ENCODE measurements at places on chromosomes 5 and 9.

DNA sequence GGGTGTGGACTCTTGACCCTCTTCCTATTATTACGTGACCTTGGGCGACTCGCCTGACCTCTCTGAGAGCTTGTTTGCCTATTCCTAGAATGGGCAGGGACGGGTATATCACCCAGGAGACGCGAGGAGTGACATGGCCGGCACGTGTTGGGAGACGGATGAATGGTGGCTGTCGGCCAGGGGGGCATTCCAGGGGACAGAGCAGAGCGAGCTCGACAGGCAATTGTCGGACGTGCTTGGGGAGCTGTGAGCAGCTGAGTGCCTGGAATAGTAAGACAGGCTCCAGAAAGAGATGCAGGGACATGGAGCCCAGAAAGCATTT, 29.3 kb upstream of the UNC5A start:
- peak; percentile 49 for DNase-seq

DNA sequence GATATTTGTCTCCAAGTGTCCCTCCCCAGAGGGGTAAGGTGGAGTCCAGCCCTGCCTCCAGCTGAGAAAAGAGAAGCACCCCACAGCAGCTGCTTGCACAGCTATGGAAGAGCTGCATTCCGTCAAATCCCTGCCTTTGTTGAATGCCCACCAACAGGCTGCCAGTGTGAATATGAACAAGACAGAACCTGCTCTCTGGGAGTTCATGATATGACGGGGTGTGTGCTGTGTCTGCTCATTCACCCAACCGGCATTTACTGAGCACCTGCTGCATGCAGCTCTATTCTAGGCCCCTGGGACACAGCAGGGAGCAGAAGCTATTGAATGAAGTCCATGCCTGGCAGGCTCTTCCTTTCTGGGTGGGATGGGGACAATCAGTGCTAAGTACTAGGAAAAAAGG, 238.8 kb downstream of the GADD45G start:
- peak; percentile 35 for DNase-seq

- DNase-seq = no peak
These were observed 81.1 kb downstream of the JAKMIP2 start for GRCh38 chr5:147701468-147701867.

DNA sequence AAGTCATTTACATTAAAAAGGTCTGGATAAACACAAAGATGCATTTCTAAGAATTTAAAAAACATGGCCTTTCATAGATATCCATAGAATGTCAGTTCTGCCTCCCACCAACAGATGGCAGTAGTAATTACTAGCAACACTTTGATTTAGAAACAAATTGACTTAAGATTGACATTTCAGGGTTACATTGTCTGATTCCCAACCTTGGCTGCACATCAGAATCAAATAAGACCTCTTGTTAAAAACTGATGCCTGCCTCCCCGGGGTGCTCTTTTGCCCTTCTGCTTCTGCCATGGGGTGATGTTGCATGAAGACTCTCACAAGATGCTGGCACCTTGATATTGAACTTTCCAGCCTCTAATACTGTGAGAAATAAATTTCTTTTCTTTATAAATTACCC, 146.2 kb upstream of the GPR151 start:
- no peak for DNase-seq

GRCh38 chr9:2798423-2798822, 45.5 kb downstream of the PUM3 start:
- DNase-seq = no peak

GRCh38 chr5:149414405-149415065, 35.4 kb upstream of the IL17B start:
- no peak for DNase-seq

GRCh38 chr5:135669416-135669815, 90.6 kb upstream of the CXCL14 start:
- no peak for DNase-seq

DNA sequence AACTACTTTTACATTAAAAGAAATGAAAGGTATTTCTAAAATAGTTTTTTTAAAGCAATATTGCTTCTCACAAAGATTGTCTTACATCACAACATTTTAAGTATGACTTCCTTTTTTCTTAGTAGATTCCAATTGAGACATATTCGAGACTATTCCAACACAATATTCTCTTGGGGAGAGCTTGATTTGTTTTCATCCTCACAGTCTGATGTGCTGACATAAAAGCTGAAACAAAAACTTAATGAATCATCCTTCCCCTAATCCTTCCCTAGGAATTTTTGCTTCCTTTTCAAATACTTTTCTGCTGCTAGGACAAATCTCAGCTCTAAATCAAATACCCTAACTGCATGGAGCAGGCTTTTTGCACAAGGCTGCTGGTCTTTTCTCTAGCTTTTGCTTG, 245.8 kb upstream of the MAP3K1 start:
- no peak for DNase-seq

- DNase-seq = peak; percentile 75
These were observed 1.4 kb upstream of the PPP2CA start for GRCh38 chr5:134227259-134227658.

- no peak for DNase-seq
These were observed 1.7 kb upstream of the ZSWIM6 start for GRCh38 chr5:61330341-61330844.

GRCh38 chr9:88233091-88233490, 94.8 kb upstream of the SPATA31C2 start:
- peak; percentile 56 for DNase-seq

DNA sequence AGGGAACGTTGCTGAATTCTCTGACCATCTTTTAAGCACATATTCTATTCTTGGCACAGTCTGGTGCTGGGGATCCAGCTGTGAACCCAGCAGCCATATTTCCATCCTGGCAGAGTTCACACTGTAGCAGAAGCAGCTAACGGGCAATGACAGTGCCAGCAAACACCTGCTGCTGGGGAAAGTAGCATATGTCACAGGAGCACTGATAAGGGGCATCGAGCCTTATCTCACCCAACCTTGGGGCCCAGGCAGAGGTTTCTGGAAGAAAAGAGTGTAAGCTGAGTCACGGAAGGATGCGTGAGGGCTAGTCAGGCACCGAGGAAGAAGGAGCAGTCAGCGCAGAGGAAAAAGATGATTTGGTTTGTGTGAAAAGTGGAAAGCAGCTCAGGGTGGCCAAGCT, 1.1 kb downstream of the NDOR1 start:
- DNase-seq = no peak

DNA sequence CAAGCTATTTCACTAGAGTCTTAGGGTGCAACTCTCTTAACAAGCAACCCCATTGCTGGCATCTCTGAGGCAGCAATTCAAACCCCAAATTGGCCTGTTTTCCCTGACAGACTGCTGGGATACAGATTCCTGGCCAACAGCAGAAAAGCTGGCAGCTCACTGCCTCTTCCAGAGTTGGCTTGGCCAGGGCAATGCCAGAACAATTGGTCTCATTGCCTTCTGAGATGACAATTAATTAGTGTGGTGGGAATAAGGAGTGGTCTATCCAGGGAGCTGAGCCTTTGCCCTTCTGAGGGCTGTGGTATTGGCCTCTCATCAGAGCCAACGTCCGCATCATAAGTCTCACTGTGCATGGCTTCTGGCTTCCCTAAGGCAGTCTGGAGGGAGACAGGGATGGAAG, 183.2 kb downstream of the GNAQ start:
- no peak for DNase-seq

- no peak for DNase-seq
These were observed 126.1 kb upstream of the RASA1 start for GRCh38 chr5:87141544-87141943.

- no peak for DNase-seq
These were observed 74.9 kb upstream of the OTULINL start for GRCh38 chr5:14506661-14507060.

GRCh38 chr5:136689552-136689951, 324.2 kb upstream of the TRPC7 start:
- DNase-seq = no peak

- no peak for DNase-seq
These were observed 69.8 kb upstream of the BASP1 start for GRCh38 chr5:17147617-17148016.

GRCh38 chr9:131943351-131943841, 136.3 kb downstream of the MED27 start:
- no peak for DNase-seq

DNA sequence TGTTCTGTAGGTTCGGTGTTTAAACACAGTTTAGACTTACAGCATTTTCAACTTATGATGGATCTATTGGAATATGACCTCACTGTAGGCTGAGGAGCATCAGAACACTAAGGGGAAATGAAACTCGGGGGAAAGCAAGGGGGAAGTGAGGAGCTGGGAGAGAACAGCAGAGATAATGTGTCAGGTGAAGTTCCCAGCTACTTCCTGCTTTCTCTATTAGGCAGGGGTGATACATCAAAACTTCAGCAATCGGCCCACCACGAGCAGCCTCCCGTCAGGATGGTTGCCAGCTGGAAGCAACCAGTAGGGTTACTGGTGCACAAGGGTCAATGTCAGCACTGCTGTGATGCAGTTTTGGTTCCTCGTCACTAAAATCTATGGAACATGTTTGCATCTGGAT, 34.3 kb downstream of the FAT2 start:
- no peak for DNase-seq

- DNase-seq = no peak
These were observed 12.1 kb upstream of the ISOC1 start for GRCh38 chr5:129082225-129083136.

DNA sequence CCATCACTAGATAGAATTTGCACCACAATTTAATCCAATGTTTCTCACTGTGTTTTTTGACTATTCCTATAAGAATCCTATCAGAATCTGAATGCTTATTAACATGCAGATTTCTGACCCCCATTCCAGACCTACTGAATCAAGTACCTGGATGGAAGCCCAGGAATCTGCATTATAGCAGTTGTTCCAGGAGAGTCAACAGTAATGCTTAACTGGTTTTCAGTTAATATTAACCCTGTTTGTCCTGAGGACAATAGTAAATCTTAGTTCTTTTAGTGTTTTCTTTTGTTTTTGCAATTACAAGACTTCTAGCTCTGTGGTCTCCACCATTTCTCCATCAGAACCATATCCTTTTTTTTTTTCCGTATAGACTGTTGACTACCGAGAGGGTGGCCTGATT, 168.2 kb downstream of the SREK1 start:
- no peak for DNase-seq

- no peak for DNase-seq
These were observed 54.4 kb downstream of the ZNF622 start for GRCh38 chr5:16411235-16411634.

DNA sequence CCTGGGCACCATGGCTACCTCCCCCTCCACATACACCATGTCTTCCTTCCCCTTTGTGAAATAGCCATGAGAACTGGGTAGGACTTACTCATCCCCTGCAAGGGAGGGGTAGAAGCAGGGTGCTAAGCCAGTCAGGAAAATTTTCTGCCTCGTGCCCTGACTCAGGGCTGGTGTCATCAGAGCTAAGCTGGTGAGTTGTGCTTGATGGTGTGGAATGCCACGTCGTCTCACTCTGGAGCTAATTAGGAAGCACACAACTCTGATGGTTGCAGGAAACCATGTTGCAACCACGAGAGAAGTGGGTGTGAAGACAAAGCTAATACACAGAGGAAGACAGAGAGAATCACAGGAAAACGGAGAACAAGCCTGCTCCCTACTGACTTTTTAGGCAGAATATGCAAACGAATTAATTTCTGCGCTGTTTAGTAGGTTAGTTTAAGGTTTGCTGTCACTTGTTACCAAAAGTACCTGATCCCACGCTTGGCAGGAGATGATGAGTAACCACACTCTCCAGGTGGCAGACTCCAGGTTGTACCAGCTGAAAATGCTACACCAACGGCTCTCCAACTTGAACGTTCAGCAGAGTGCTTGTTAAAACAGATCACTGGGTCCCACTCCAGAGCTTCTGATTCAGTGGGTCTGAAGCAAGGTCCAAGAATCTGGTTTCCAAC, 54.5 kb downstream of the STK10 start:
- DNase-seq = peak; percentile 78

DNA sequence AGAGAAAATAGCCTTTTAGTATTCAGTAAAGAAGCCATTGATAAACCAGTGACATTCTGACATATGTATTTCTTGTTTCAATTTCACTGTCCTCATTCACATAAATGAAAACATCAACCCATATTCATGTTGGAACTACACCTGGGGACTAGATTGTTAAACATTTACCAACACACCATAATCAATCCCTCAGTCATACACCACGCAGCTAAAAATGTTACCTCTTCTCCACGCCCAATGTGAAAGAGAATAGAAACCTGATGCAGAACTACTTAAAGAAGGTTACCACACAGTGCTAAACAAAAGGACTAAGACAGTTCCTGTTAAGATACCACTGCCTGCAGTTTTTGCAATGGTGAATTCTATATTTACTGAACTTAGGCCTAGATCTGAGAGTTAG, 518.9 kb downstream of the PRELID2 start:
- no peak for DNase-seq

DNA sequence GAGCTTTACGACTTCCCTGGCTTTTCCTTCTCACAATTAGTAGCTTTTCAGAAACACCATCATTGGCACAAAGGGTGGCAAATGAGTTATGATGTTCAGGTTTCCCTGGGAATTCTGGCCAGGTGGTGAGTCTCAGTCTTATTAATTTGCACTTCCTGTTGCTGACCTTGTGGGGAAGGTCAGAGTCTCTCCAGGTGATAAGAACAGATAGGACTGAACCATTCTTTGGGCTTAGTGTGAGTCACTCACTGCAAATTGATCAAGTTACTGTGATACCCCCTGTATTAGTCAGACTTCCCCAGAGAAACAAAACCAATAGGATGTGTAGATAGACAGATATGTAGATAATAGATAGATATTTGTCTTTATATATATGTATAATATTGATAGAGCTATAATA, 53.8 kb upstream of the RANBP3L start:
- no peak for DNase-seq
